T-helper 2 cell (primary cell): ENCODE measurements at places on chromosomes 11 and 22.

DNA sequence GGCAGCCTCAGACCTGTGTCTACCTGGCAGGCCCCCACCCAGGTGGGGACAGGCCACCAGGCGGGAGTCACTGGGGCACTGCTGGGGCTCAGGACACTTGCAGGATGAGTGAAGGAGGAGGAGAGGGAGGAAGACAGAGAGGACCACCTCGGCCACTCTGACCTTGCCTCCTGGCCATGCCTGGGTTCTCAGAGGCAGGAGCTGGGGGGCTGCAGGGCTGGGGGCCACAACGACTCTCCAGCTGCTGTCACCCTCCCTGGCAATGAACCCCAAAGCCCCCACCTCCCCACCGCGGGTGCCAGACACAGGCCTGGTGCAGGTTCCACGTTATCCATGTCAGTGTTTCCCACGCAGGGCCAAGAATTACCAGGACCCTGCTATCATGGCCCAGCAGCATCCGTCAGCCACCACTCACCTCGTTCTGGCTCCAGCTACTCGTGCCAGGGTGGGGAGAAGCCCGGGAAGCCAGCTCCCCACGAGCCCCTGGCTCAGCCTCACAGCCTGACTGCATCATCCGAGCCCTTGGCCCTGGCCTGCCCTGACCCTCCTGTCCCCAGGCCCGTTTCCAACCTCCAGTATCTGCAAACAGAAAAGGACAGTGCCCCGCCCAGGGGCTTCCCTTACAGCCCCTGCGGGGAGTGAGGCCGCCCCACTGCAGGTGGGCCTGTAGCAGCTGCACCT is 62.4 kb downstream of the BRD1 start:
- no peak for DNase-seq

DNA sequence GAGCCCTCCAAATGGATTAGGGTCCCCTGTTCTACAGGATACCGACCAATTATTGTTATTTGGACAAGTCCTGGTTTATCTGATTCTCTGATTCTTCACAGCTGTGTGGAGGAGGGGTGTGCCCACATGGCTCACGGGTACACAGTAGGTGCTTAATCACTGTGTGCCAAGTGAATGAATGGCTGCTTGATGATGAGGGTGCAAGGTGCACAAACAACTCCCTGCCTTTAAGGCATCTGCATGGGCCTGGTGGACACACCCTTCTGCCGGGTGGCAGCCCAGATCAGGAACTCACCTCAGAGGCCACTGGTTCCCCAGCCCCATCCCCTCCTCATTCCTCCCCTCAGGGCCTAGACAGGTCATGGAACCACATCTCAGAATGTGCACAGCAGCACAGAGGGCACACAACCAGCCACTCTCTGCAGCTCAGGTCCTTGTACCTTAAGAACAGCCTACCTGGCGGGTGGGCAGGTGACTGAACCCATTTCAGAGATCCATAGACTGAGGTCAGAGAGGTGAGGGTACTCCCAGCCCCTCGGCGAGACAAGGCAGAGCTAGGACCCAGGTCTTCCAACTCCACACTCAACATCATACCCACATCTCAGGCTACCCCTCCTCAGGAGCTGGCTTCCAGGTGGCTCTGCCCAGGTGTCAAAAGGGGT is 50.3 kb downstream of the SHANK2 start:
- no peak for DNase-seq

- DNase-seq: no peak
Measured at GRCh38 chr11:65997286-65997685, 4.7 kb downstream of the EIF1AD start.

DNA sequence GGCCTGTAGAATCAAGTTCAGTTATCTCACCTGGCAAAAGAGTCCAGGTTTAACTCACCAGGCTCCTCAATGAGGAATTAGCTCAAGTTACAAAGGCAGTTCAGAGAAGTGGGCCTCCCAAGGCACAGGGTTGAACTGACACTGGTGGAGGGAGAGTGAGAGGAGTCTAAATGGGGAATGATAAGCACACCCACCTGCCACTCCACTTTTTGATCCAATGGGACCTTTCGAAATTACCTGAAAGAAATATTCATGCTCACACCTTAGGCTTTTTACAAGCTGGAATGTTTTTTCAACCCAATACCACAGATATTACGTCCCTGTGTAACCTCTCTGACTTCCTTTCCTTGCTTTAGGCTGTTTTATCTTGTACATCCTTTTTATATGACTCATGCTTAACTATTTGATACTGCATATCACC is 642.7 kb upstream of the TENM4 start:
- DNase-seq: no peak

- DNase-seq: no peak
Measured at GRCh38 chr22:41364955-41365354, 16.8 kb upstream of the TEF start.

DNA sequence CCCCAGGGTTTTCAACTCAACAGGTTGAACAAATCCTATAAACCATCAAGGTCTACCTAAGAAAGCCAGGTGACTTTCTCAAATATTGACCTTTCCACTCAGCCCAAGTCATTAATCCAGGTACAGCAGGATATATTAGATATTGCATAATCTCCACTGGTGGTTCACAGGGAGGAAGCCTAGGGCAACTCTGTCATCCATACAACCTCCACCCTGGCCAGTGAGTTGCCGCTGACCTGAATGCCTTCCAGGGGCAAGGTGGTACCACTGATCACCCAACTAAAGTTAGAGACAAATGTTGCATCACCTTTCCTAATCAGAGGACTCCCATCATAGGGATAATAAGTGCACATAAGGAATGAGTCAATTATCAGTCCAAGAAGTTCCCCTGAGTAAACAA is 22.9 kb downstream of the GUCD1 start:
- no peak for DNase-seq

DNA sequence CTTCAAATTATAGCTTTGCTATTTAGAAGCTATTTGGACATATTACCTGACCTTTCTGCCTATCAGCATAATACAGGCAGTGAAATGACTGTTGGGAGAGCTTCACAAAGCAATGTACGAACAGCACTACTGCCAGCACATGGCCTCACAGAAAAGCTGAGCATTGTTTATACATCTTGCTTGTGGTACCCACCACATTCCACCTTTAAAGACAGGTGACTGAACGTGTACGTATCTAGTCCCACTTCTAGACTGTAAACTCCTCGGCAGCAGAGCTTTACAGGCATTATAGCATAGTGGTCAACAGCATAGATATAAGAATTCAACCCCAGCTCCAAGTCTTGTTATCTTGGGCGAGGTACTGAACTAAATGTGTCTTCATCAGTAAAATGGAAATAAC is 1.6 kb downstream of the JOSD1 start:
- no peak for DNase-seq

DNA sequence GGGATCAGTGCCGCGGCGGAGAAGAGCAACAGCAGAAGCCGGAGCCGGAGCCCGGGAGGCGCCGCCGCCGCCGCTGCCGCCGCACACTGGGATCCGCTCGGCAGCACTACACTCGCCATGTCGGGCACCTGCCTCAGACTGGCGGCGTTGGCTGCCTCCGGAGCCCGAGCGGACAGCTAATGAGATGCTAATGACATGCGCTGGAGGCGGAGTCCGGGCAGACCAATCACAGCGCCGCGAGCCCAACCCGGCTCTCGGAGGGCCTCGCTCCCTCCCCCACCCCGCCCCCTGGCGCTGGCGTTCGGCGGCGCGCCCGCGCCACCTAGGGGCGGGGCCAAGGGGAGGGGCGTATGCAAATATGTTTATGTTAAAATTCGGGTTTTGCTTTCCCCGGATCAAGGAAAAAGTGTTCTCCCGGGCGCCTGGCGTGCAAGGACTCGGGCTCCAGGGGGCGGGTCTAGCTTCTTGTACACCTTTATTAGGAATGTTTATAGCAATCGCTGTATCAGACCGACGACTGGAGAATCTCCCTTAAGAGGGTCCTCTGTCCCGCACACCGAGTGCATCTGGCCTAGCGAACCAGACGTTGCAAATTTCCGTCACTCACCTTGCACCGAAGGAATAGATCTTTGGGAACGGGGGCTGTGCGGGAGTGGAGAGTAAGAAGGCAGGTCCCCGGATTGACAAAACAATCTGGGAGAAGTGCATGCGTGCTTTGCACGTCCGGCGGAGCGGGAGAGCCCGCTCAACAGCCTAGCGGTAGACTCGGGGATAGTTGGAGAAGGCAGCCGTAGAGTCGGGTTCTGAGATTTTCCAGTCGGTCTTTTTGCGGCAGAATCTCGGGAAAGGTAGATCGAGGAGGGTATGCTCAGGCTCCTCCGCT is at the start of gene CADM1:
Gene CADM1 (minus strand): TSS at position 140 of the 883 bp plus-strand sequence.
- peak; percentile 82 for DNase-seq

DNA sequence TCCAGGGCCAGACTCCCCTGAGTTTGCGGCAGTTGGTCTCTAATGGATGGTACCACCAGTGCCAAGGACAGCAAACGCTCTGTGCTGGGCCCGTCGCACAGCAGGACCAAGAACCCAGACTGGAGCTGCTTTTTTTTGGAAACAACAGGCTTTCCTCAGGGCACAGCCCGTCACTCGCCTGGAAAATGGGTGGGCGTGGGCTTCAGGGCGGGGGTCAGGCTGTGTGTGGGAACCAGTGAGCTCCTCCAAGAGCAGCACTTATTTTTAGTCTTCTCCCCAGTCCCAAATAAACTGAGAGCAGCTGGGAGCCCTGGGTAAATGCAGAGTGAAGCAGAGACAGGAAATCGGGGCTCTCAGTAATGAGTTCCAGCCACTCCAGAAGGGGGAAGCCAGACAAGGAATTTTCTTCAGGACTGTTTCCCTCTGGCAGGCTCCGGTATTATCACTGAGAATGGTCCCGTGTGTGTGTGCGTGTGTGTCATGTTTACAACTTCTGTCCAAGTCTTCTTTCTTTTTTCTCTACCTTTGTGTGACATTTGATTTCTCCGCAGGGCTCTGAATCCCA is 63.0 kb downstream of the PPFIBP2 start:
- no peak for DNase-seq

- DNase-seq: no peak
Measured at GRCh38 chr11:62792202-62792575, 383 bp upstream of the TMEM223 start.
